ENCODE measurements at places on chromosomes 16 and 17.

- DNase-seq = no peak
Measured at GRCh38 chr16:50202926-50203624, 50.0 kb downstream of the TENT4B start.

- no peak for DNase-seq
Measured at GRCh38 chr17:76981545-76982295, 113.5 kb downstream of the MGAT5B start.

- DNase-seq = no peak
Measured at GRCh38 chr17:1244606-1245012, 25.6 kb upstream of the BHLHA9 start.

DNA sequence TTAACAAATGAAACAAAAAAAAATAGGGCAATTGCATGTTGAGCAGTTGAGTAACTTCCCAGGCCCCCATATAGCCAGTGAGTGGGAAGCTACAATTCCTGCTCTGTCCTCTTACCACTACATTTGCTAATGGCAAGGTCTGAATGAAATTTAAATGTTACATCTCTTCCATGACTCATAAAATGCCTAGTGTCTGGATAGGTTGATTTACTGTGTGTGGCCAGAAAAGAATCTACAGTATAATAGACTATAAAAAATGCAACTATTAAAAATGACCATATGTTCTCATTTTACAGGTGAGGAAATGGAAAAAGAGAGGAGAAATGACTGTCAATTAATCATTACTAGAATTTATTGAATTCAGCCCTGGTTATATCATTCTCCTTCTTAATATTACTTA is 1199.3 kb downstream of the CDH11 start:
- DNase-seq = no peak

GRCh38 chr16:67000384-67001351 is 12.3 kb downstream of the CES4A start:
- DNase-seq = no peak

DNA sequence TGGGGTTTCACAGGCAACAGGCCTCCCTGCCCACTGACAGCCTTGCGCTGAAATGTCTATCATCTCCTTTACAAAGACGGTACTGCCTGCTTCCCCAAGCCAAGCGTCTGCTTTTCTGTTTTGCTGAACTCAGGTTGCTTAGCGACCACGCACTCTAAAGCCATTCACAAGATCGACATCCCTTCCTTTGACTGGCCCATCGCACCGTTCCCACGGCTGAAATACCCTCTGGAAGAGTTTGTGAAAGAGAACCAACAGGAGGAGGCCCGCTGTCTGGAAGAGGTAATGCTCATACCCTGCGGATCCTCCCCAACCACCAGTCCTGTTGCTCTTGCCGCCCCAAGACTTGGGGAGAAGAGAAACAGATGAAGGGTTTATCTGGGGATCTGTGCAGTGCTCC is 28.7 kb downstream of the TMEM186 start:
- no peak for DNase-seq

DNA sequence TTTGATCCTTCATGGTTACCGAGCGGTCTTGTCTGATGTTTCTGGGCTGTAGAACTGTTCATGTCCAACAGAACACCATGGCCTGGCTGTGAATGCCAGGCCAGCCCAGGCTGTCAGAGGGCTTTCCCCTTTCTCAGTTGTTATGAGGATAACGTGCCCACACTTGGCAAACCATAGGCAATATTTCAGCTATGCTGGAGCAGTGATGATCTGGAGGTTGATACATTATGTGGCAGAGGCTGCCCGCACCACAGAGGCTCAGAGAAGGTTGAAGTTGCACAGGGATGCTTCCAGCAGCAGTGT is 92.9 kb downstream of the C16orf78 start:
- no peak for DNase-seq

GRCh38 chr17:76384987-76385891 is 830 bp downstream of the SPHK1 start:
- DNase-seq = no peak

Data from bone marrow (tissue), 2 donors.